ENCODE measurements at places on chromosomes 7 and 10. TPM values are rescaled to one million over a fixed set of nuclear protein-coding genes. Genes with fewer than 3 reads are reported as not detected.

The ALOX5 gene
- total RNA-seq, result 4.5 TPM

The NEBL gene
- 781 TPM for total RNA-seq

The RSPH10B2 gene
- not detected for total RNA-seq

The RET gene
- total RNA-seq, result 8.4 TPM

The ASB15 gene
- 96.2 TPM for total RNA-seq

The GPR85 gene
- 0.69 TPM for total RNA-seq

The VGF gene
- not detected for total RNA-seq

The GIMAP1 gene
- total RNA-seq, result 6.7 TPM

The ITGB8 gene
- 4.8 TPM for total RNA-seq

The SSC4D gene
- total RNA-seq, result 0.55 TPM

The NEUROD6 gene
- total RNA-seq, result not detected

The NPC1L1 gene
- total RNA-seq, result not detected

The CLRN3 gene
- not detected for total RNA-seq

The NDUFB8 gene
- 451 TPM for total RNA-seq

The TMEM184A gene
- total RNA-seq, result 0.22 TPM

The TNS3 gene
- total RNA-seq, result 42.4 TPM

The SAMD9L gene
- total RNA-seq, result 5.9 TPM

The WDR37 gene
- 35.0 TPM for total RNA-seq

The CYP3A4 gene
- total RNA-seq, result not detected

The KIFBP gene
- 50.5 TPM for total RNA-seq

The SMKR1 gene
- not detected for total RNA-seq

The SPDYE2B gene
- total RNA-seq, result not detected

The PRRT4 gene
- total RNA-seq, result 1.6 TPM

The ADAMTS14 gene
- 0.10 TPM for total RNA-seq

The ASIC3 gene
- total RNA-seq, result 8.6 TPM

The POLR3A gene
- total RNA-seq, result 9.7 TPM

The PRKCQ gene
- total RNA-seq, result 0.12 TPM

The JCAD gene
- 30.4 TPM for total RNA-seq

The MKI67 gene
- total RNA-seq, result 1.3 TPM

The EDRF1 gene
- 9.9 TPM for total RNA-seq

The ASZ1 gene
- total RNA-seq, result not detected

The ATAD1 gene
- total RNA-seq, result 98.4 TPM

The CYTH3 gene
- total RNA-seq, result 27.8 TPM

The RNF148 gene
- 0.22 TPM for total RNA-seq

The NUPR2 gene
- not detected for total RNA-seq

All from left ventricle myocardium superior (tissue), 1 donor.